ENCODE measurements at places on chromosomes 5 and 9. TPM values are rescaled to one million over a fixed set of nuclear protein-coding genes. Genes with fewer than 3 reads are reported as not detected.

GRCh38 chr5:77936365-77936693 is 160.2 kb upstream of the TBCA start:
- DNase-seq, result no peak

DNA sequence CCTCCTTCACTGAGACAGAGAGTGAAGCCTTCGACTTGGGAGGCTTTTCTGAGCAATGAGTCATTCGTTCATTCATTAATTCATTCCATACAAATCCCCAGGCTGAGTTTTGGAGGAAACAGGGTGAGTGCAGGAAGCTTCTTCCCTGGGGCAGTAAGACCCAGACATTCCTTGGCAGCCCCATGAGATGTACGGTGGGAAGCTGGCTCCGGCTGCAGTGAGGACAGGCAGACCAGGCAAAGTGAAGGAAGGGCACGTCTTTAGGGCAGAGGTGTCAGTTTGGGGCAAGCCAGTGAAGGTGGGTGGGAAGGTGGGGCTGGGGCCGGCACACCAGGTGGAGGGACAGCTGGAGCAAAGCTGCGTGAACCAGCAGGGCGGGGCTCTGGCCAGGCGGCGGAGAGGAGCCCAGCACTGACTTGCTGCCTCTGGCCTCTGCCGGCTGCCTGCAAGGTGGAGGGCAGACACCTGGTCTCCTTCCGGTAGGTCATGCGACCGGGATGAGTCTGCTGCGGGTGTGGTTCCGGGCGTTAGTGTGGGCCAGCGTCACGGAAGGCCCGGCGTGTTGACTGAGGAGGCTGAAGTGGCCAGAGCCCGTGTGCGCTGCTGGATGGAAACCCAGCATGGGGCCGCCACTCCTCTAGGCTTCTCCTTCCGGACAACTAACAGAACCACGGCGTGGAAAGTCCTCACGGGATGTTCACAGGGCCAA is 16.6 kb downstream of the OLFM1 start:
- no peak for DNase-seq

DNA sequence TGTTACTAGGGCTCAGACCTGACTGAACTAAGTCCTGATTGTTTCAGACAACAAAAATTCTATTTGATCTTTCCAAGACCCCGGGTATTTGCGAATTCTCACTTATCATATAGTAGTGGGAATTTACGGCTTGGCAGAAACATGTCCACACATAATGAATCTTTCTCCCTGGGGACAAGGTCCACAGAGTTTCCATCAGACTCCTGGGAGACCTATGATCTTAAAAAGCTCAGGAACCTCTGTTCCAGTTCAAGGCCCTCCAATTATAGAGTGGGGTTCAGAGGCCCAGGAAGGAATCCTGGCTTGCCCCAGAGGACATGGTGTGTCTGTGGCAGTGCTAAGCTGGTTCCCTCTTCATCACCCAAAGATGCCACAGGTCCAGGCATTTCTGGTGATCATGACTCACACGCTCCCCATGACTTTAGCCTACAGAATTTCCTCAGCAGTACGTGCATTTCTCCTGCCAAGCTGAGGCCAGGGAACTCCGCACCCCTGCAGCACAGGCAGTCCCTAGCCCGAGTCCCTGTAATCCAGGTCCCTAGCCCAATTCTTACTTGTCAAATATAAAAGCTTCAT is 12.6 kb downstream of the RAPGEF1 start:
- DNase-seq, result no peak

DNA sequence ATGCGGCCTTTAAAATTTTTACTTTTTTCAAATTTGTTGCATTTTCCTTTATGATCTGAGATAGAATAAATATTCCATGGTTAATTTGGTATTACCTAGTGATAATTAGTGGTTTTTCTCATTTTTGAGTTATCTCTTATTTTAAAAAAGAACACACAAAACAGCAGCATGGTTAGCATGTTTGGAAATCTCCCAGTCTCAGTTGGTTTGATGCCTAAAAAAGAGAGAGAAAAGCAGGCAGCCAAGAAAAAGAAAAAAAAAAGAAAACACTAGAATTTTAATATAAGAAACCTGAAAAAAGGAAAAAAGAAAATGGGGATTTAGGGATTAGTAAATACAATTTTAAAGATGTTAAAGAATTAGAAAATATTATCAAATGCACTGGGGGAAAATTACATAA is 15.3 kb downstream of the SUSD1 start:
- DNase-seq, result no peak

DNA sequence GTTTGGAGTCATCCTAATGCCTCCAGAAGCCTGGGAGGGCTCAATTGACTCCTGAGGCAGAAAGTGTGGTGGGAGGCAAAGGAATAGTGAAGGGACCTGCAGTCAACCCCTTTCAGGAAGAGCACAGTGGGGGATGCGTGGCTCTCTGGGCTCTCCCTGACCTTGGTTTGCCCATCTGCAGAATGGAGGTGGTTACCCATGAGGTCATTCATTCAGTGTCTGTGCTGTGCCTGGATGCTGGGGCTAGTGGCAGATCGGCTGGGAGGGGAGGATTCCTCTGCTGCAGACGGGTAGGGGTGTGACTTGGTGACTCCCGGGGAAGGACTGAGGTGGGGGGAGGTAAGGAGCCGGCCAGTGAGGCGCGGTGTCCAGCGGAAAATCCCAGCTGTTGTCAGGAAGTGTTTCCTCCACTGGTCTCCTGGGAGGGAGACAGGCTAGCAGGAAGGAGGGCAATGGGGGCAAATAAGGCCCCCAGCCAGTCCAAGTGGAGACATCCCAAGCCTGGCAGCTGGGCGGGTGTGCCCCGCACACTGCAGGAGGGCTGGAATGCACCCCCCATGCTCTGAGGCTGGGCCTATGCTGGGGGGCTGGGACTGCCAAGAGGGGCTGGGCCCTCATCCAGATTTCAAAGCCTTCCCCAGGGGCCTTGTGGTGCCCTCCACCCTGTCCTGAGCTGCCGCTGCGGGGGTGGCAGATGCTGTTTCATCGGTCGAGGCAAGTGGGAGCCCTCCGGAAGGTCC is 10.9 kb downstream of the CXXC5 start:
- DNase-seq, result no peak

GRCh38 chr5:17928581-17928981 is 294.3 kb downstream of the TAF11L14 start:
- no peak for DNase-seq

DNA sequence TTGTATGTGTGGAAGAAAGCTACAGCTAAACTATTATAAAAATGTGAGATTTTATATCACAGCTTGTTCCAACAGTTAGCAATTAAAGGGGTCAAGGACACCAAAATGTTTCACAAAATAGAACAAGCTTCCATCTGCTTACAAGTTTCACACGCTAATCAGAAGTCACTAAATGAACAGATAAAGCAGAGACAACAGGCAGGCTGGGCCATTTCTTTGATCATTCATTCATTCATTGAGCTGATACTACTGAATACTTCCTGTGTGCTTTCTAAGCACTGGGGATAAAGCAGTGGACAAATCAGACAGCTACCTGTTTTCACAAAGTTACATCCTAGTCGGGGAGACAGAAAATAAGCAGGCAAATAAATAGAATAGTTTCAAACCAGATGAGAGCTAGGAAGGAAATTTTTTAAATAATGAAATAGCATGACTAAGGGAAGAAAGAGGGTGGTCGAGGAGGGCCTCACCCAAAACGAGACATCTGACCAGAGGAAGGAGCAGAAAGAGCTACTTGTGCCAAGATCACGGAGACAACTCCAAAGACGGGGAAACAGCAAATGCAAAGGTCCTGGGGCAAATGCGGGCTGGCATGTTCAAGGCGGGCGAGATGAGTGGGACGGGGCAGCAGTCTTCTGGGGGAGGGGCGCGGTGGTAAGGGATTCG is 1.2 kb downstream of the MAPK9 start:
- no peak for DNase-seq

- no peak for DNase-seq
Observed at GRCh38 chr5:171946000-171946781, 60.2 kb downstream of the FBXW11 start.

- DNase-seq, result no peak
Observed at GRCh38 chr5:154776167-154776566, 21.0 kb downstream of the LARP1 start.

DNA sequence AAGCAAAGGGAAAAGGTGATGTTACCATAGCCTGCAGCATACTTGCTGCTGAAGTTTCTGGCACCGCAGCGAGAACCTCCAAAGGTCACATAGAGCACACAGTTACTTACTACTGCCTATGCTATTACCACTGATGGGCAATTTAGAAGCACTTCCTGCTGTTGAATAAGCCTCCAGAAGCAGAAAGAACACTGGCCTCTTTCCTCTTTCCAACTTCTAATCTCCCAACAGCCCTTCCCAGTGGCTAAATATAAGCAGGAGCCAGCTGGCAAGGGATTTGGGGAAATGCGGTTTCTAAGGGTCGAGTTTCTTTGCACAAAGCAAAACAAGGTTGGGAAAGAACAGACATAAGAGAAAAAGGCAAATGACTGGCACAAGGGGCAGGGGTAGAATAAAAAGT is 669.2 kb upstream of the ACO1 start:
- no peak for DNase-seq

DNA sequence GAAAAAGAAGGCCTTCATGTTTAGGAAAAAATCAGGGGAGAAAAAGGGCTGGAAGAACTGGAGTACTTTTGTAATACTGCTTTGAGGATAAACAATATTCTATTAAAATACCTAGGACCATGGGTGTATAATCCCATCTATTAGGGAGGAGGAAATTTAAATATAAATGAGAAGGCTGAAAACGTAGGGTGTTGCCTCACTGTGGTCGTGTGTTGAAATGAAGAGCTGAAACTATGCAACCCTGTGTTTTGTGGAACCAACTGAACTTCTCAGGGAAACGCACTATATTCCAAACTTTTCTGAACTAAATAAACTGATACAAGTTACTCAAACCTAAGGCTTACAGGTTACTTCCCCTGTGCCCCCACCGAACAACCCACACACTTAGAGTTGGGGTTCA is 4.5 kb upstream of the CNTLN start:
- no peak for DNase-seq

The HRCT1 gene
- polyA plus RNA-seq, result 0.47 TPM
